T-helper 17 cell (primary cell): ENCODE measurements at places on chromosomes 6 and 20. TPM values are rescaled to one million over a fixed set of nuclear protein-coding genes. Genes with fewer than 3 reads are reported as not detected.

GRCh38 chr6:109816452-109817374 is 125.6 kb downstream of the FIG4 start:
- no peak for DNase-seq
- H3K4me1 ChIP-seq, result peaks cover 2% of the 10 kb centered on the region
- H3K27me3 ChIP-seq, result no peaks in the 10 kb centered on the region
- H3K36me3 ChIP-seq, result peaks cover 15% of the 10 kb centered on the region
- no peak overlapping the region for H3K27ac ChIP-seq

DNA sequence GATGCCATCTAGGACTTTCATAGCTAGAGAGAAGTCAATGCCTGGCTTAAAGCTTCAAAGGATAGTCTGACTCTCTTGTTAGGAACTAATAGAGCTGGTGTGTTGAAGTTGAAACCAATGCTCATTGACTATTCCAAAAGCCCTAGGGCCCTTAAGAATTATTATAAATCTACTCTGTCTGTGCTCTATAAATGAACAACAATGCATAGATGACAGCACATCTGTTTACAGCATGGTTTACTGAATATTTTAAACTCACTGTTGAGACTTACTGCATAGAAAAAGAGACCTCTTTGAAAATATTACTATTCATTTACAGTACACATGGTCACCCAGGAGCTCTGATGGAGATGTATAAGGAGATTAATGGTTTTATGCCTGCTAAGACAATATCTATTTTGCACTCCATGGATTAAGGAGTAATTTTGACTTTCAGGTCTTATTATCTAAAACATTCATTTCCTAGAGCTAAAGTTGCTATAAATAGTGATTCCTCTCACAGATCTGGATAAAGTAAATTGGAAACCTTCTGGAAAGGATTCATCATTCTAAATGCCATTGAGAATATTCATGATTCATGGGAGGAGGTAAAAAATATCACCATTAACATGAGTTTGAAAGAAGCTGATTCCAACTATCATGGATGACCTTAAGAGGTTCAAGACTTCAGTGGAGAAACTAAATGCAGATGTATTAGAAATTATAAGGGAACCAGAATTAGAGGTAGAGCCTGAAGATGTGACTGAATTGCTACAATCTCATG is 763.5 kb upstream of the MAP3K7 start:
- no peaks in the 10 kb centered on the region for H3K36me3 ChIP-seq
- no peak overlapping the region for H3K27ac ChIP-seq
- H3K4me1 ChIP-seq, result no peaks in the 10 kb centered on the region
- H3K27me3 ChIP-seq, result no peaks in the 10 kb centered on the region
- no peak overlapping the region for H3K4me3 ChIP-seq

DNA sequence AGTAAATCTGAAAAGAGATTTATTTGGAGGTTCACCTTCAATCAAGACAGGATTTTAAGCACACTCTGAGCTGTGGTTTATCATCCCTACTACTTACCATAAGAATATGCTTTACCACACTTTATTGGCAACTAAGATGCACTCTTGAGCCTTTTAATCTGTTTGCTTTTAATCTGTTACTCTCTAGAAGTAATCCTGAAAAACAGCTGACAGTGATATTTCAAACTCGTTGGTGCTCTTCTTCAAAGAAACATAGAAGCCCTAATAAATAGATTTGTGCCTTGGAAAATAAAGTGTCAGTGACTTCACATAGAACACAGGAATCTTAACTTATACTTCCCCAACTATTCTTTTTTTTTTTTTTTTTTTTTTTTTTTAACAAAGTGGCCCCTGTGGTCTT is 102.9 kb downstream of the HIVEP1 start:
- H3K4me3 ChIP-seq, result no peak overlapping the region
- H3K36me3 ChIP-seq, result peaks cover 6% of the 10 kb centered on the region
- DNase-seq, result no peak

DNA sequence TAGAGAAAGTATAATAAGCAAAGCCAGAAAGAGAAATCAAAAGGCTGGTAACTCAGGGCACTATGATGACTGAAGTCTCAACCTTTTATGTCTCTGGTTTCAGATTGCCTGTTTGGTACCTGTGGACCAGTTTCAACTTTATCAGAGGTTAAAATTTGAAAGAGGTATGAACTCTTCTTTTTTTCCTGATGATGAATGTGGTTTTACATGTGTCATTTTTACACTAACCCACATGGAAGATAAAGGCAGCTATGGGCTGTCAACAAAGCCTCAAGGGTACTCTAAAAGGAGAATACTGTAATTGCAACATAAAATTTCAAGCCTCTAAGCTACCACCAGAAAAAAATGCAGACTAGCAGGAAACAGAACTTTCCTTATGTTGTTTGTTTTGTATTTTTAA is 52.4 kb downstream of the RNF144B start:
- peaks cover 6% of the 10 kb centered on the region for H3K4me1 ChIP-seq
- no peak overlapping the region for H3K4me3 ChIP-seq
- no peaks in the 10 kb centered on the region for H3K27me3 ChIP-seq
- no peak for DNase-seq

GRCh38 chr20:63048516-63049190 is 41.9 kb upstream of the BHLHE23 start:
- DNase-seq, result no peak
- no peak overlapping the region for H3K27ac ChIP-seq
- H3K4me1 ChIP-seq, result no peaks in the 10 kb centered on the region
- H3K4me3 ChIP-seq, result no peak overlapping the region
- H3K36me3 ChIP-seq, result no peaks in the 10 kb centered on the region

Gene FBXO30
- 2.5 TPM for total RNA-seq

Gene PHF10
- 64.3 TPM for total RNA-seq

- H3K36me3 ChIP-seq, result no peaks in the 10 kb centered on the region
- DNase-seq, result no peak
- H3K4me3 ChIP-seq, result no peak overlapping the region
- H3K27ac ChIP-seq, result no peak overlapping the region
- H3K4me1 ChIP-seq, result no peaks in the 10 kb centered on the region
Observed at GRCh38 chr6:21478883-21479539, 114.5 kb upstream of the SOX4 start.

Gene ASIP
- not detected for total RNA-seq

DNA sequence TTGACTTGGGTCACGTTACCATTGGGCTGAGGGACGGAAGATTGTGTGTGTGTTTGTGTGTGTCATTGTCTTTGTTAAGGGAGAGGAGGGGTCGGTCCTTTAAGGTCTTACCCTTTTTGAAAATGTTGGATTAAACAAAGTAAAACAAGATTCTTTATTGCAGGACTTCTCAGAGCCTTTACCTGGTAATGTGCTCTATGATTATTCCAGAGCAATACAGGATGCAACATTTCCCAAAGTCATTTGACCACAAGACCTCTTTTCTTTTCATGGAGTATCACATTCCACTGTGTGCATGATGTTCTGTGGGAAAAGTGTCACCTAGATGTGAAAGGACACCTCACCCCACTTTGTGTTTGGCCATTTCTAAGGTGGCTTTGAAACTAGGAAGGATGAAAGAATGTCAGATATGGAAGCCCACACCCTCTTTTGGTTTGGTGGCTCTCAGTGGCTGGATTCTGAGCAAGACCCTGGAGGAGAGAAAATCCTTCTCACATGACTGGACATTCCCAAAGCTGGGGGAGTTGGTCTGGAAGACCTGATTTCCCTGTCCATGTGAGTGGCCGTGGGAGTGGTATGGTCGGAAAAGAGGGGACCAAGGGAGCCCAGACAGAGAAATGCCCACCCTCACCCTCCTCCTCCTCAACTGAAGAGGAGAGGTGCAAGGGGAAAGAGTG is 18.2 kb upstream of the ZNF831 start:
- H3K27me3 ChIP-seq, result no peaks in the 10 kb centered on the region
- H3K4me1 ChIP-seq, result peaks cover 58% of the 10 kb centered on the region
- H3K27ac ChIP-seq, result peak overlapping the region; percentile 100
- peaks cover 6% of the 10 kb centered on the region for H3K36me3 ChIP-seq
- peak overlapping the region; percentile 94 for H3K4me3 ChIP-seq

DNA sequence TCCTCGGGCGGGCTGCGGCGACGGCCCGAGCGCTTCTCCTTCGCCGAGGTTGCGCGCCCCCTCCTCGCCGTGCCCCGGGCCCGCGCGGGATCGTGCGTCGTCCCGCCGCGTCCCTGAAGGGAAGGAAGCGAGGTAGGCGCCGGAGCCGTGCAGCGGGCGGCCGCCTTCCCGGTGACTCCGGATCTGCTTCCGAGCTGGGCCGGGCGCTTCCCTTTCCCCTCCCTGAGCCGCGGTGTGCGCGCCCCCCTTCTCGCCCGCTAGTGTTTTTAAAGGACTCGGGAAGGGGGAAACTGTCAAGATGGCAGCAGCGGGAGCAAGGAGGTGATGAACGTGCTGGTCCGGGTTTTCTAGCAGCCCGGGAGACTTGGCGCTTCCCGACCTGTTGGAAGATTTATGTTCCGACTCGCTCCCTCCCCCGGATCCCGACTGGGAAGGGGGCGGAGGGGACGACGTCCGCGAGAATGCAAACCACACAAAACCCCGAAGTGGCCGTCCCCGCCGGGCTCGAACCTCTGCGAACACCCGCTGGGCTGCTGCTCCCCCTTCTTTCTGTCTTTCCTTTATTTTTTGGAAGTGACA is 744 bp upstream of the FOXO3 start:
- peaks cover 29% of the 10 kb centered on the region for H3K4me1 ChIP-seq
- peak overlapping the region; percentile 91 for H3K4me3 ChIP-seq
- H3K36me3 ChIP-seq, result no peaks in the 10 kb centered on the region
- DNase-seq, result no peak
- peak overlapping the region; percentile 94 for H3K27ac ChIP-seq

Gene ENPP1
- 2.1 TPM for total RNA-seq

Gene CD93
- total RNA-seq, result 6.4 TPM

DNA sequence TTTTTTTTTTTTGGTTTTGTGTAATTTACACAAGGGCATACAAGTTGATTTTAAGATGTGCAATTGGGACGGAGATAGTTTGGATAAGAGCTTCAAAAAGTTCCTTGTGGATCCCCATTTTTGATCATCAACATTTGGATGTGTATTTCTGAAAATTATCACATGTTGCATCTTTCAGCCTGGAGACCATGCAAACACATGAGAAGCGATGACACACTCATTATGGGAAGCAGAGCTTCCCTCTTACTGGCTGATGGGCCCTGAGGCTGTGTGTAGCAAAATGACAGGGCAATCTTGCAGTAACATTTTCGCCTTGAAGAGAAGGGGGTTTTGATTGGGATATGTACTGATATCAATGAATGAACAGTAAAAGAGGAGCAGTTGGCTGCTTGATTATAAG is 22.0 kb upstream of the RIPK1 start:
- no peak overlapping the region for H3K4me3 ChIP-seq
- H3K4me1 ChIP-seq, result no peaks in the 10 kb centered on the region
- peak overlapping the region; percentile 37 for H3K27ac ChIP-seq
- H3K27me3 ChIP-seq, result peaks cover 20% of the 10 kb centered on the region

DNA sequence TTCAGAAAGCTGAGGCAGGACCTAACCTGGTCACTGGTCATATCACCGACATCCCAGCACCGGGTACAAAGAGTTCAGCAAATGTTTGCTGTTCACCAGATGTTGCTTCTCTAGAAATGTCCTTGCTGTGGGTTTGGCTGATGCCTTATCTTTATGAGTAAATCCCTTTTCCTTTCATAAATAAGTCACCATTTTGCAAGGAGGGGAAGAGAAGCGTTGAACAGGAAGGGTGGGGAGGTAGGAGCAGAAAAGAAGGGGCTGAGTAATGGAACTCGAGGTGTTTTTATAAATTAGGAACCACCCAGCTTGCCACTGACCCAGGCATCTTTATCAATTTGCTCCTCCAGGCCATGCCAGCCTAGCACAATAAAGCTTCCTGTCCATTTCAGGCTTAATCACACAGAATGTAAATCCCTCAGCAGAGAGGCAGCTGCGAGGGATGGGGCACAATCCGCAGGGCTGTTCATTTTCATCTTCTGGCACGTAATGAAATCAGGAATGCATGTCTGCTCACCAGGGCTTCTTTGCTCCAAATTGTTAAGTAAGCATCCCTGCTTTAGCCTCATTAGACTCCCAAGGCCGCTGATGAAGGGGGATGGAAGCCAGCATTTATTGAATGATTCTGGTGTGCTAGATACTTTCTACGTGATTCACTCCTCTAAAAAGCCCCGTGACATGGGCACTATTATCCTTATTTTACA is 371.9 kb upstream of the CHD6 start:
- H3K4me1 ChIP-seq, result no peaks in the 10 kb centered on the region
- no peaks in the 10 kb centered on the region for H3K27me3 ChIP-seq
- no peak for DNase-seq
- H3K4me3 ChIP-seq, result no peak overlapping the region
- no peaks in the 10 kb centered on the region for H3K36me3 ChIP-seq

DNA sequence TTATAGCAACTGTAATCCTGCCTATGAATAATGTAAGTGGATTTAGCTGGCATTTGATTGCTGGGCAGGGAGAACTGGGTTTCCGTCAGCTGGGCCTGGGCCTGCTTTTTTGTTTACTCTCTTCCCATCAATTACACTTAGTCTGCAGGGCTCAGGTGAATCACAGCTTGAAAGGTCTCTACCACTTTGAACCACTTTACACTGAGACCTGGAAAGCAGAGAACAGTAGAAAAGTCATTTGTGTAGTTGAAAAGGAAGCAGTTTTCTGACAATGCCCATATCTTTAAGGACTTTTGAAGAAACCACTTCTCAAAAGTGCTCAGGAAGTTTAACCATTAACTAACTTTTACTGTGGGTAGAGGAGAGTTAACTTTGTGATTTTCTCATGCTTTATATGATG is 315.4 kb upstream of the SASH1 start:
- no peaks in the 10 kb centered on the region for H3K4me1 ChIP-seq
- no peak for DNase-seq
- no peak overlapping the region for H3K4me3 ChIP-seq

- H3K4me1 ChIP-seq, result no peaks in the 10 kb centered on the region
- H3K27ac ChIP-seq, result no peak overlapping the region
- H3K4me3 ChIP-seq, result no peak overlapping the region
- no peaks in the 10 kb centered on the region for H3K36me3 ChIP-seq
Observed at GRCh38 chr6:98636941-98637340, 197.4 kb upstream of the POU3F2 start.

Gene NXT1
- 77.6 TPM for total RNA-seq

GRCh38 chr6:40444811-40445210 is 142.4 kb downstream of the LRFN2 start:
- H3K4me1 ChIP-seq, result peaks cover 13% of the 10 kb centered on the region
- H3K27ac ChIP-seq, result no peak overlapping the region
- H3K27me3 ChIP-seq, result peaks cover 36% of the 10 kb centered on the region
- DNase-seq, result no peak

Gene TNF
- total RNA-seq, result 28.9 TPM

Gene MMP24
- 0.16 TPM for total RNA-seq

DNA sequence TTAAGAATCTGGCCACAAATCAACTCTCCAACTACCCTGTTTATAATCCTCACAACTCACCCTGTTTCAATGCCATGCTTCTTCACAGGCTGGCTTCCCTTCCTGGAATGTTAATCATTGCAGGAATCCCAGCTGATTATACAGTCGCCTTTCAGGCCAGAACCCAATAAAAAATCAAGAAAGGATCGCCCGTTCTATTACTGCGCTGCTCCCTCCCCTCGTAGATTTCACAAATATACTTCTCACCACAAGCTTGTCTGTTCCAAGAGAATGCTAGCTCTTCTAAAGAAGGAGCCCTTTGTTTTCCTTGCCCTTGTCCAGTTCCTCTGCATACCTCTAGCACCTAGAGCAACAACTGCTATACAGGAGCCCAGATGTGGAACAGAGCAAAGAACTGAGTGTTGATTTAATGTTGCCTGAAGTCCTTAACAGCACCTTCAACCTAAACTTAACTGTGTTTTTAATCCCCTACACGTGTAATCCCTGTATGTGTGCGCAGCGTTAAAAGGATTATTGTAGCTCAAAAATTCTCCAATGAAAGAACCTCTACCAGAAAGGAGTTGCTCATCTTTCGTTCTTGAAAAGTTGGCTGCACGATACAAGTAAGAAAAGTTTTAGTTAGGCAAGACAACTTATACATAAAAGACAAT is 988 bp downstream of the ECHDC1 start:
- H3K27ac ChIP-seq, result no peak overlapping the region
- H3K27me3 ChIP-seq, result no peaks in the 10 kb centered on the region
- H3K4me1 ChIP-seq, result peaks cover 16% of the 10 kb centered on the region
- H3K4me3 ChIP-seq, result no peak overlapping the region
- H3K36me3 ChIP-seq, result no peaks in the 10 kb centered on the region
- no peak for DNase-seq

Gene CRYBG1
- total RNA-seq, result 62.4 TPM
